ENCODE measurements at places on chromosomes 16 and 17.

GRCh38 chr17:72255481-72255880 lies 134.7 kb downstream of the SOX9 start:
- DNase-seq: no peak

- DNase-seq: no peak
Observed at GRCh38 chr17:58187675-58188074, 4.9 kb upstream of the EPX start.

DNA sequence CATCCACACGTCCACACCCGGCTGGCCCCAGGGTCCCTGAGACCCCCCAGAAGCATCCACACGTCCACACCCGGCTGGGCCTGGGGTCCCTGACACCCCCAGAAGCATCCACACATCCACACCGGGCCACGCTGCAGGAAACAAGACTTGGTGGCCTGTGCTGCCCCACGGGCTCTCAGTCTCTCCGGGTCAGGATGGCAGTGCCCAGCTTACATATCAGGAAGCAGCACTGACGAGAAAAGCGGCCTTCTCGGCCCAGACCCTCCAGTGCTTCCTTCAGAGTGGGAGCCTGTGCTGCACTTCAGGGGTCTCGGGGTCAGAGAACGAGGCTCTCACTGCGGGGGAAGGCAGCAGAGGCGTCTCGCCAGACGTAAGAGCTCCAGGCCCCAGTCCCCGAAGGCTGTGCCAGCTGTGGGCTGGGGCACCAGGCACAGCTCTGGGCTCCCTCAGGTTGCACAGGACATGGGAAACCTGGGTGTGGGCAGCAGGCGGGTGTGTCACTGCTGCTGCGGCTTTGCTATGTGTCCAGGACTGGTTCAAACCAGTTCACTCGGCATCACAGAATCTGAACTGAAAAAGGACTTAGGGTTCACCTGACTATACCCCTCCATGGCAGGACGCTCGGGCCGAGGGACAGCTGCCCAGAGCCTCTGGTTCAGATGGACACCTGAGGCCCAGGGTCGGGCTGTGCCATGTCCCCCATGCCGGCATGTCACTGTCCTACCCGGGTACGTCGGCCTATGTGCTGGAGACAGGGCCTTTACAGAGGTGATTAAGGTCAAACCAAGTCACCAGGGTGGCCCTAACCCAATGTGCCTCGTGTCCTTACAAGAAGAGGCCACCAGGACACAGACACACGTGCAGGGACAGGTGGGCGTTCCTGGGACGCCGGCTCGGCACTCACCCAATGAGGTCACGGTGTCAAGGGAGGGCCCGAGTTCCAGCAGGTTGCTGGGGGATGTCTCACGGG lies 40.2 kb upstream of the CHMP6 start:
- DNase-seq: no peak

GRCh38 chr17:5870231-5870953 lies 199.8 kb upstream of the WSCD1 start:
- DNase-seq: no peak

- DNase-seq: no peak
Observed at GRCh38 chr16:79912592-79913310, 312.2 kb upstream of the MAF start.

DNA sequence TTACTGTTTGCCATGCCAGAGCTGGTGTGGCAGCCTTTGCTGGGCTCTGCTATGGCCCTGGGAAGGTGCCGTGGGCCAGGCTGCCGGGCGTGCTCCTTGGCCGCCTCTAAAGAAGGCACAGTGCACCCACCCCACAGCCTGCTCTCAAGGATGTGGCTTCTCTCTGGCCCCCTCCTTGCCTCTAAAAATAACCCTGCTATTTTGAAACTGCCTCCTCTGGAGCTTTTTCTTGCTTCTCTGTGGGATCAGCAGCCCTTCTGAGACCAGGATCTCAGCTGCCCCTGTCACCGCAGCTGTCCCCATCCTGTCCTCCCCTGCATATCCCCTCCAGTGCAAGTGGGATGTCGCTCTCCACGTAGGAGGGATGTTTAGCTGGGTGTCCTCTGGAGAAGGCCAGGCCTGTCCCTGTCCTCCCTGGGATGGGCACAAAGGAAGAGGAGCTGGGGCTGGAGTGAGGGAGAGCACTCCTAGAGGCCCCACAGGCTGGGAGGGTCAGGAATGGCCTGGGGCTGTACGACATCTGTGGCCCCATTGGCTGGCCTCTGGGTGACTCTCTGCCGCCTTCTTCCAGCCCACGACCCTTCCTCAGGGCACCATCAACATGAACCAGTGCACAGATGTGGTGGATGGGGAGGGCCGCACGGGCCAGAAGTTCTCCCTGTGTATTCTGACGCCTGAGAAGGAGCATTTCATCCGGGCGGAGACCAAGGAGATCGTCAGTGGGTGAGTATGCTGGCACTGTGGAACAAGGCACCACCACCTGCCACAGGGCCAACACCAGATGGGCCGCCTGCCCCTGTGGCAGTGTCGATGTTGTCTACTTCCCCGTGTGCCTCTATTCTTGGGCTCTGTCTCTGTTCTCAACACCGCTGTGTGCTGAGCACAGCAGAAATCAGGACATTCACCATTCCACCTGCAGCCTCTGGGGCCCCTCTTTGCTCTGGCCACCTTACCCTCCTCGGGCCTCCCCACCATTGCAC lies 79.7 kb downstream of the PLD6 start:
- no peak for DNase-seq

GRCh38 chr17:3976675-3977171 lies 12.5 kb upstream of the ATP2A3 start:
- DNase-seq: no peak

- no peak for DNase-seq
Observed at GRCh38 chr16:20937736-20938135, 37.2 kb downstream of the LYRM1 start.

All from activated T-helper 1 cell treated with anti-CD3 and anti-CD28 coated beads, Interleukin-12 subunit alpha, Interleukin-12 subunit beta, Interleukin-2, Interleukin-4 antibody, amounts not matched to agents 30 ng/mL and 10 ng/mL and 1 ng/mL, durations not matched to agents 14 hours and 24 hours and 36 hours (primary cell).